ENCODE measurements at places on chromosomes 1 and 21.

DNA sequence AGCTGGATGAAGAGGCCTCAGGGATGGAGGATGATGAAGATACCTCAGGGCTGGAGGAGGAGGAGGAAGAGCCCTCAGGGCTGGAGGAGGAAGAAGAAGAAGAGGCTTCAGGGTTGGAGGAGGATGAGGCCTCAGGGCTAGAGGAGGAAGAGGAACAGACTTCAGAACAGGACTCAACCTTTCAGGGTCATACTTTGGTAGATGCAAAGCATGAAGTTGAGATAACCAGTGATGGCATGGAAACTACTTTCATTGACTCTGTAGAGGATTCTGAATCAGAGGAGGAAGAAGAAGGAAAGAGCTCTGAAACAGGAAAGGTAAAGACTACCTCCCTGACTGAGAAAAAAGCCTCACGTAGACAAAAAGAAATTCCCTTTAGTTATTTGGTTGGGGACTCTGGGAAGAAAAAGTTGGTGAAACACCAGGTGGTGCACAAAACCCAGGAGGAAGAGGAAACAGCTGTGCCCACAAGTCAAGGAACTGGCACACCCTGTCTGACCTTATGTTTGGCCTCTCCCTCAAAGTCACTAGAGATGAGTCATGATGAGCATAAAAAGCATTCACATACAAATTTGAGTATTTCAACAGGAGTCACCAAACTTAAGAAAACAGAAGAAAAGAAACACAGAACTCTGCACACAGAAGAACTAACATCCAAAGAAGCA is 15.4 kb downstream of the L1TD1 start:
- no peak for DNase-seq

DNA sequence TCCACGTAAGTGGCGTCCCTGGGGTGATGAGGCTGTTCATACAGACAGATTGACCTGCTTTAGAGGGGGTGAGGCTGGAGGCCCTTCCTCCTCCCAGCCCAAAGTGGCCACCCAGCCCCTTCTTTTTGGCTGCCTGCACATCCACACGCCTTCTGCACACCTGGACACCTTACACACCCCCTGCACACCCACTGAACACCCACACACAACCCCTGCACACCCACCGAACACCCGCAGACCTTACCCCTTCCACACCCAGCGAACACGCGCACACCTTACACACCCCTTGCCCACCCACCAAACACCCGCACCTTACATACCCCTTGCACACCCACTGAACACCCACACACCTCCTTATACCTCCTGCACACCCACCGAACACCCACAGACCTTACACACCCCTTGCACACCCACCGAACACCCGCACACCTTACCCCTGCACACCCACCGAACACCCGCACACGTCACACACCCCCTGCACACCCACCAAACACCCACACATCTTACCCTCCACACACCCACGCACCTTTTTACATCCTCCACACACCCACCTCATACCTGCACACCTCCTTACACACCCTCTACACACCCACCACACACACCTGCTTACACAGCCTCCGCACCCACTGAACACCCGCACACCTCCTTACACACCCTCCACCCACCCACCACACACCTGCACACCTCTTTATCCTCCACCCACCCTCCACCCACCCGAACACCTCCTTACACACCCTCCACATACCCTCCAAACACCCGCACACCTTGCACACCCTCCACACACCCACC is 37.7 kb downstream of the COQ8A start:
- no peak for DNase-seq

DNA sequence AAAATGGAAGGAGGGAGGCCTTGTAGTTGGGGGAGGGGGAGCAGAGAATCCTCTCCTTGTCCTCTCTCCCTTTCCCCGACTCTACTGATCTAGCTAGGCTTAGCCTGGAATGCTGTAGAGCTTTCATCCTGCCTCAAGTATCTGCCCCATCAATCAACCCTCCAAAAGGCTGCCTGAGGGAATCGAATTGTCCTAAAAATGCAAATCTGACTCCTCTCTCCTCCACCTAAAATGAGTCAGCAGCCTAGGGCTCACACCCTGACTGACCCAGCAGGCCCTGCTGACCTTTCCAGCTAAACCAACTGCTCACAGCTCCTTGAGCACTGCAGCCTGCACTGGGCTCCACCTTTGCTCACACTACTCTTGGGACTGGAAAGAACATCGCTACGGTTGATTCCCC is 2.8 kb downstream of the HPDL start:
- no peak for DNase-seq

DNA sequence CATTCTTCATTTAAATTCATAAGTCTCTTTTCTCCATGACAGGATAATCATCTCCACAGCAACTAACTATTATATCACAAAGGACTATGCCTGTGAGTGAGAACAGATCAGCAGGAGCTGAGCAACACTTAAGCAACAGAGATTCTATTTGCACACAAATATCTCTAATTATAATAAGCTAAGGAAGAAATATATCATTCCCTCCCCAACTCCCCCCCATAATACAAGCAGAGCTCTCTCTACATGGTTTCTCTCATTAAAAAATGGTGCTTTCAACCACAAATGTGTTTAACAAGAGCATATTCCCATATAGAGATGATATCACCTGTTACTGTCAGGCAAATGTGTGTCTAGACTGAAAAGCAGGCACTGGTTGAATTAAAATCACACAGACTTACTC is 34.5 kb upstream of the NIBAN1 start:
- DNase-seq: no peak

DNA sequence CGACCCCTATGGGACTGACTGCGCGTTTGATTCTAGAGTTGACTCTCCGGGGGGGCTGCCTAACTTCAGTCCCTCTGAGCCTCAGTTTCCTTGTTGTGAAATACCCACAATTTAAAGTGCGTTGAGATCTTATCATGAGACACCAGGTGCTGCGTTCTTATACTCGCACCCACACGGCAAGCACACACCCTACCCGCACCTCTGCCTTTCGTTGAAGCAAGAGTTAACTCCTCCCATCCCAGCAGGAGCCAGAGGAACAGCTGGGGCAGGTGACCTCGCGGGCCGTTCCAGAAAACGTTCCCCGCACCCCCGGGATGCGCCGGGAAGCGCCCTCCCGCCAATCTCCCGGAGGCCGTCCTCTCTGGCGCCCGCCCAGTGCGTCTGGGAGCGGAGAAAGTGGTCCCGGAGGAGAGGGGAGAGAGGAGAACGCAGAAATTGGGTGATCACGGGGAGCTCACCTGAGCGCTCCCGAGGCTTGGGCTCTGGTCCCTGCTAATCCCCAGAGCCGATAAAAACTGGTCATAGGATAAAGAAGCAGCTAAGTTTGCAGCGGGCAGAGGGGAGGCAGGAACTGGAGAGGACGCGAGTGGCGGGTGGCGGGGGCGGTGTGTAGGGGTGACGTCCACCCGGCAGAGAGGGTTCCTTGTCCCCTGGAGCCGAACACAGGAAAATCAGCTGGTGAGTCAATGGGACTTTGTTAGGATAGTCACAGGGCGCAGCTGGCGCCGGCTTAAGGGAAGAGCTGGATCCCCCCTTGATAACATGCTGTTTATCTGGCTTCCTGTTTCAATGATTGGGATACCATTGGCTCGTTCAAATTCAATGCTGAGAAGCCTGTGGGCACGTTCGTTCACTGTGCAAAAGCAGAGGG is 869 bp downstream of the NAV1 start:
- DNase-seq: no peak

- no peak for DNase-seq
Observed at GRCh38 chr21:39611551-39612190, 1.1 kb upstream of the B3GALT5 start.

DNA sequence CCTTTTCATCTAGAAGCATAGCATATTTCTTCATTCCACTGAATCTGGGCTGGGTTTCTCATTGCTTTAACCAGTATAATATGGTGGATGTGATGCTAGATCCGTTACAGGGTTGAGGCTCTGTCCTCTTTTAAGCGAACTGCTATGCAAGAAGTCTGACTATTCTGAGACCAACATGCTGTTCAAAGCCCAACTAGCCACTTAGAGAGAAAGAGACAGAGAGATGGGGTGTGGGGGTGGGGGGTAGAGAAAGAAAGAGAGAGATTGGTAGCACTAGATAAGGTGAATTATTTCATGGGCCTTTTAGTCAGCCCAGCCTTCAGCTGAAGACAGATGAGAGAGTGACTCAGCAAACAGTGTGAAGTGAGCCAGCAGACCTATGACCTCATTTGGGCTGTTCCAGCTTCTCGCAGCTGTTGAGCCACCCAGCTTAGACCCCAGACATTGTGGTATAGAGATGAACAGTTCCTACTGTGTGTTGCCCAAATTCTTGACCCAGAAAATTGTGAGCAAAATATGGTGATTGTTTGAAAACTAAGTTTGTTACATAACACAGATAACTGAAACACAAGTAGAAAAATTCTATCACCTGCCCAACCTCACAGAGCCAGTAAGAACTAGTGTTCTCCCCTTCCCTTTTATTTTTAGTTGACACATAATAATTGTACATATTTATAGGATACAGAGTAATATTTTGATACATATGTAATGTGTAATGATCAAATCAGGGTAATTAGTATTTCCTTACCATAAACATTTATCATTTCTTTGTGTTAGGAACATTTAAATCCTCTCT is 40.7 kb upstream of the PRKACB start:
- no peak for DNase-seq

DNA sequence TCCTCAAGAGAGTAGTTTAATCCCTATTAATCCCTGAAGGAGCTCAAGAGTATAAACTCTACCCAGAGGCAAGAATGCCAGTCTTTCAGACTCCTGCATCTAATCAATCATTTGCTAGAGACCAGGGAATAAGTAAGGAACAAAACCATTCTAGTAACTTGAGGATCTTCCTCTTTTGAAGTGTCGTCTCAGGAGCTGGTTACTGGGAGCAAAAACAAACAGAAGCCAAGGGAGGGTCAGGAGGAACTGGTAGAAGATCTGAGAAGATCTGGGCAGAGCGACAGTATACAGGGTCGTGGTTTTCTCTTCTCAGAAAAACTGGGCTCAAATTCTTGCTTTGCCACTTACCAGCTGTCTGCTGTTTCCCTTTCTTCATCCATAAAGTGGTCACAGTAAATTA is 69.3 kb downstream of the RPS6KA1 start:
- DNase-seq: no peak

- DNase-seq: no peak
Observed at GRCh38 chr1:30810416-30811080, 53.0 kb upstream of the LAPTM5 start.

- DNase-seq: no peak
Observed at GRCh38 chr1:225755671-225756319, 21.8 kb upstream of the SRP9 start.

- no peak for DNase-seq
Observed at GRCh38 chr1:44261171-44261817, 48.0 kb downstream of the DMAP1 start.

DNA sequence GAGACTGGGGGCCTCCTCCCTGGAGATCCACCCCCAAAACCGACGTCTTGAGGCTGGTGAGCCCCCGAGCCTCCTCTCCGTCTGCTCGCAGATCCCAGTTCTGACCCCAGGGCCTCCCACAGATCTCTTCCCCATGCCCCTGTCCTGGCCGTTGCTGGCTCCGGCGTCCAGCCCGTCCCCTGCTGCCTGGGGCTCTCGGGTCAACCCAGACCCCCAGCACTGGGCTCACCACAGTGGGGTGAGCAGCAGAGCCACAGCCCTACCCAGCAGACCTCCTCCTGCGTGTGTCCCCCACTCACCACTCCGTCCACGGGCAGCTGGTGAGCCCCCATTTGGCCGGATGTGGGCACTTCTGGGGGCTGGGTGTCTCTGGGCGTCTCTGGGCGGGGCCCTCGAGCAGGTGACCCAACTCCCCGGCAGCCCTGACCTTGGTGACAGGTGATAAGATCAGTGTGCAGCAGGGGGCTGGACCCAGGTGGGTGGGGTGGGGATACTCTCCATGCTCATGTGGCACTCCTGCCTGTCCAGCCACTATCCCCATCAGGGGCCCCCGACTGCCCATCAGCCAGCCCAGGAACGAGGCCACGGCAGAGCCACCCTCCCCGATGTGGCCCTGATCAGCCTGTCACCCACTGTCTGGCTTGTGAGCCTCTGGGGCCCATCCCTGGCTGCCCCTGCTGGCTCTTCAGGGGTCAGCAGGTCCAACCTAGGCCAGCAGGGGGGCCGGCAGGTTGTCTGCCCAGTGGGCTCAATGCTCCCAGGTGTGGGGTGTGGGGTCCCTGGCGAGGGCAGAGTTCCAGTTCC is 709 bp downstream of the TNFRSF14 start:
- no peak for DNase-seq

DNA sequence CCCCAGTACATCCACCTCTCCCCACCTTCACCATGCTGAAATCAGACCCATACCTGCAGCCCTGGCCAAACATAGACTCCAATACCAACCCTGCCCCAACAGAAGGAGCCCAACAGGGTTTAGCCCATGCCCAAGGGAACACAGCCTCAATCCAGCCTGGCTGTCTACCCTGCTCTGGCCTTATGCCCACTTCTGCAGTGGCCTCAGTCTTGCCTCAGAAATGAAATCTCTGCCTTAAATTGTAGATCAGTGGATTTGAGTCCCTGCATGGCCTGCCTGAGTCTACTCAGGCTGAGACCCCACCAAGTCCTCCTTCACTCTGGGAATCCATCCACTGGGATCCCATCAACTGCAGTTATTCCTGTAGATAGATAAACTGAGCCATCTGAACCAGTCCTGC is 97.6 kb upstream of the GJB5 start:
- no peak for DNase-seq

- DNase-seq: no peak
Observed at GRCh38 chr1:203612932-203613682, 13.5 kb upstream of the ATP2B4 start.

- DNase-seq: no peak
Observed at GRCh38 chr1:8752921-8753713, 64.3 kb downstream of the RERE start.

DNA sequence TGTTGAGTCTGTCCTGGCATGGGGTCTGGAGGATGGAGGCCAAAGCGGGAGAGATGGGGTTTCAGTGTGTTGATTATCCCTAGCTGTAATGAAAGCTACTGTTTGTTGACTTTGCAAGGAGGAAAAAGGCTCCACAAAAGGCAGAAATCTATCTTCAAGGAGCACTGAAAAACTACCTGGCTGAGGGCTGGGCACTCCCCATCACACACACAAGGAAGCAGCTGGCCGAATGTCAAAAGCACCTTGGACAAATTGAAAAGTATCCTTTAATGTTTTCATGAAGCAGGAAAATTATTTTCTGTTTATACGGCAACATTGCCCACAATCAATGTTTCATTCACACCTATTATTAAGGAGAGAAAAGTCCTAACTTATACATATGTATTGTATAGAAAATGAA is 27.8 kb upstream of the PWP2 start:
- DNase-seq: no peak

GRCh38 chr1:88744142-88744541 is 60.1 kb downstream of the PKN2 start:
- DNase-seq: no peak

DNA sequence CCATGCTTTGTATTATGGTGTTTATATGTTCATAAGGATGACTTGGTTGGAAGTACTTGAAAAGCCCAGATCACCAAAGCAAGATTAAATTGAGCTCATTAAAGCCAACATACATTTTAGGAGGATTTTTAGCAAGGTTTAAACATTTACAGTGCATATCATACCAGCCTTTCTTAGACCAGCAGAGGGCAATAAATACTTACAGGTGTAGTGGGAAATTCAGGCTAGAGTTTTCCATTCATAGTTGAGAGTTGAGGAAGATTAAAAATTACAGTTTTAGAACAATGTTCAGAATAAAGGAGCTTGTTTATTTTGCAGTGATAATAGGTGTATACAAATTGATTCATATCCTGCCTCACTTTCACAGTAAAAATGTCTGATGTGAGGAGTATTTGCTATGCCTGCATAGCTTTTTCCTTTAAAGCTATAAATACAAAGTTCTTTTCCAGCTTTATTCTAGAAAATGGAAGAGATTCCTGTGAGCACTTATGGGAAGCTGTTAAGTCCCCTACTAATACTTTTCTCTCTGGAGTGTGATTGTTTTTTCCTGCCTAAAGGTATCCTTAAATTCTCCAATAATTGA is 35.3 kb downstream of the DTL start:
- no peak for DNase-seq

Data from stimulated activated CD4-positive, alpha-beta T cell treated with anti-CD3 and anti-CD28 coated beads, Interleukin-12 subunit alpha, Interleukin-12 subunit beta, amount 100 ng/mL, for 24 hours (primary cell).